Caco-2 (cell line): ENCODE measurements at places on chromosomes 2 and 18.

GRCh38 chr18:50458796-50459195, 84.0 kb downstream of the SKA1 start:
- no peak for DNase-seq

- DNase-seq = no peak
Measured at GRCh38 chr2:233074106-233074505, 14.0 kb downstream of the INPP5D start.

- peak; percentile 57 for DNase-seq
Measured at GRCh38 chr2:240250985-240251847, 110.8 kb upstream of the OTOS start.

DNA sequence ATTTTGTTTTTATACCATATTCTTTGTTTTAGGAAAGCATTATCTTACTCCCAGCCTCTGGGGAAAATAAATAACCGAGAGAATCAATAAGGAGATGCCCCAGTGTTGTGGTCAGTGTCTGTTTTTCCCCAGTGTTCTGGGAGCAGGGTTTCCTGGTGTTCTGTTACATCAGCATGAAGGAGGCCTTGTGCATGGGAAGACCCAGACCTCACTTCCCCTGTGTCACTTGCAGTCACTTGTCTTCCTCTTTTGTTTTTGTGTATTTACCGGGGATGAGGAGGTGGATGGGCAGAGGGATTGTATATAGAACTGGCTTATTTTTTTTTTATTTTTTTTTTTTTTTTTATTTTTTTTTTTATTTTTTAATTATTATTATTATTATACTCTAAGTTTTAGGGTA, 45.0 kb upstream of the MGAT5 start:
- no peak for DNase-seq

DNA sequence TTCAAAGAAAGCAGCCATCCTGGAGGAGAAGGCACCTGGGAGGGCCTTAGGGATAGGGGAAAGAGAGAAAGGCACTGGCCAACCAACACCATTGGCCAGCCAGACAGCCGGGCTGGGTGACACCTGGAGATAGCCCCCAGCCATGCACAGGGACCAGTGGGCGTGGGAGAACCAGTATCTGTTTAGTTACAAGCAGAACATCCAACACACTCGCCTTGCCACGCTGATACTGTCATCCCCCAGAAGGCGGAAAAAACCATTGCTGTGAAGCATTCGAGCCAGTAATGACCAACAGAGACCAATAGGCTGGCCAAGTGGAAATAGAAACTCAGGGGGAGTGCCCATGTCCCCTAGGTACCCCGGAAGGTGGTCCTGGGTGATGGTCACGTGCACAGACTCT, 15.5 kb downstream of the ASPRV1 start:
- no peak for DNase-seq

GRCh38 chr2:223051693-223052289, at the start of gene KCNE4:
KCNE4 (plus strand) TSS chr2:223052190; CDS start chr2:223052831, 641 bp downstream.
- DNase-seq = no peak

DNA sequence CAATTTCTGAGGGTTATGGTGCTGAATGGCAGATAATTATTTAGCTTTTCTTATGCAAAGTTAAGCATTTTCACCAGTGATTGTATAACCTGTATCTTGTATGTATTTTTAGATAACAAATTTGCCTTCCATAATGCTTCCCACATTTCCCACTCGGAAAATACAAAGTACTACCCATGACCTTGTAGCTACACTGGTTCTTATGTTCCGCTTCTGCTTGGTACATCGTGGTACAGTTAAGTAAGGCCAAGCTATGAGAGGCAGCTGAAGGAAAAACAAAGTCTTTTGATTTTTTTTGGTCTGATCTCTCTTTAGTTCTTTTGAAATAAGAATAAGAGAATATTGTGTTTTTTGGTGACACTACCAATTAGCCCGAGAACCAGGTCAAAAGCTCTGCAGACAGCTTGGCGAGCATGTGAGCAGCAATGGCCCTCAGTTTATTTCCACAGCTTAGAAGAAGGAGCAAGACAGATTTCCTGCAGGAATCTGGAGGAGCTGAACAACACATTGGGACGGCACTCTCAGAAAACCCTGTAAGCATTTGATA, 26.8 kb downstream of the SH3YL1 start:
- DNase-seq = no peak

GRCh38 chr2:116924509-116924908, 890.0 kb upstream of the DDX18 start:
- DNase-seq = no peak

- DNase-seq = no peak
Measured at GRCh38 chr2:3433776-3434400, 54.4 kb downstream of the TRAPPC12 start.

- DNase-seq = no peak
Measured at GRCh38 chr2:224333726-224334482, 68.0 kb downstream of the FAM124B start.

DNA sequence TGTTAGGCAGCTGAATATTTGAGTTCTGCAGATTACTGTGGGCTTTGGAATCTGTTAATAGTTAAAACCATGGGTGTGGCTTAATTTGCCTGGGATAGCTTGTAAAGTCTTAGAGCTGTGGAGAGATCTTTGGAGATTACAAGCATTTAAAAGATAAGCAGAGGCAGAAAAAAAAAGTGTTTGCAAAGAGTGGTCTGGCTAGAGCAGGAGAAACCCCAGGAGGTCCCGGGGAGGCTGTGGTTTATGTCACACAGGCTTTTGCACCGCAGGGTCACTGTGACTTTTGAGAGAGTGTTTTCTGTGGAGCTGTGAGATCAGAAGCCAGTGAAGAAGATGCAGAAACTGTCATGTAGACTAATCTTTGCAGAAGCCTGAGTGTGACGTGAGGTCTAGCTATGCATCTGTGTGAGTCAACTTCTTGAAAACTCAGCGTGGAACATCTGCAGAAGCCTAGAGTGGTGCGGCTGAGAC, 49.0 kb downstream of the SETBP1 start:
- no peak for DNase-seq

GRCh38 chr2:151239624-151240023, 22.0 kb downstream of the RBM43 start:
- no peak for DNase-seq

DNA sequence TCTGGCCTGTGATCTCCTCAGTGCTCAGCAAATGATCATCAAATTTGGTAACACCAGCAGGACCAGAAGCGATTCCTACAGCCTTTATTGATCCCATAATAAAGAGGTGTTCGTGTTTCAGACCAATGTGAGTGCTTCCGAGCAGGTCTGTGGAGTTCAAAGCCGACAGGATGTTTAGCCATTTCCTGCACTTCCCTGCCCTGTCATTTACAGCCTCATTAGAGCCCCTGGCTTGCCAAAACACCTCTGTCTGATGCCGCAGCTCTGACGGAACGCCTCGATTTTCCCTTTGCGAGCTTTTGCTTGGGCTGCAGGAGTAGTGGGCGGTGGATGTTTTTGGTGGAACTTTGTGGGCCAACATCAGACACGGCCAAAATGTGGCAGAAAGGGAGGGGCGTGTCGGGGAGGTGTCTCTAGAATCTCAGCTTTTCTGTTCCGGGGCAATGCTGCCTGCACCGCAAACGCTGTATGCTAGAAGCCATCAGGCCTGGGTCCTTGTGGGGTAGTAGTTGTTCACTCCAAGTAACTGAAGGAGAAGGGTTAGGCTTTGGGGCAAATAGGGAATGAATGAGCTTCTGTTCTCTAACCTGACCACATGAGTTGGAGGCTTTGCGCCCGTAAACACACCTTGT, 26.1 kb upstream of the INHBB start:
- DNase-seq = no peak

GRCh38 chr2:12421046-12421445, 295.7 kb upstream of the TRIB2 start:
- no peak for DNase-seq

GRCh38 chr2:39625193-39625926, 40.4 kb upstream of the TMEM178A start:
- no peak for DNase-seq

DNA sequence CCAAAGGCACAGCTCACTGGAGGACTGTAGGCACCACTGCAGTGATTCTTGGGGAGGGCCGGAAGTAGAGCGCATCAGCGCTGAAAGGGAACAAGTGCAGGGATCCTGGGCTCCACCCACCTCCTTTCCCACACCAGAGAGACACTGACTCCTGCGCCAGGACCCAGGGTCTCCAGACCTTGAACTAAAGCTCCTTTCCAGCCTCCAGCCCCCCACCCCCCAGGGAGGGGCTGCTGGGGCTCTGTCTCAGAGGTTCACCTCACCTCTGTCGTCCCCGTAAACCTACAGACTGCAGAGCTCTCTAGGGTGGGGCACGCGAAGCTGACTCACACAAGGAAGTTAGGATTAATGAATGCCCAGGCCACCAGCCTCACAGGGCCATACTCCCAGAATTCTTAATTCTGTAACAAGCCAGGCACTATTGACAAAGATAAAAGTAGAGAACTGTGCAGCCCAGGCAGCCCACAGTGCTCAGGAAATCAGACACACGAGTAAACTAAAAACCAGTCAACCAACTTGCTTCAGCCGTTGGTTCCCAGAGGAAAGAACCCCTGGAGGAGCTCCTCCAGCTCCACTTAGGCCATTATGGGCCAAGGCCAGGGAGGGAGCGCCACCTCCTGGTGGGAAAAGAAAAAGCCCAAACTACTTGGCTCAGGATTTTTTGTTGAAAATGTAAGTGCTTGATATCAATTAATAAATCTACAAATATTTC, 45.1 kb upstream of the ACAA2 start:
- DNase-seq = peak; percentile 55

GRCh38 chr2:211833582-211834279, 704.9 kb downstream of the ERBB4 start:
- no peak for DNase-seq

DNA sequence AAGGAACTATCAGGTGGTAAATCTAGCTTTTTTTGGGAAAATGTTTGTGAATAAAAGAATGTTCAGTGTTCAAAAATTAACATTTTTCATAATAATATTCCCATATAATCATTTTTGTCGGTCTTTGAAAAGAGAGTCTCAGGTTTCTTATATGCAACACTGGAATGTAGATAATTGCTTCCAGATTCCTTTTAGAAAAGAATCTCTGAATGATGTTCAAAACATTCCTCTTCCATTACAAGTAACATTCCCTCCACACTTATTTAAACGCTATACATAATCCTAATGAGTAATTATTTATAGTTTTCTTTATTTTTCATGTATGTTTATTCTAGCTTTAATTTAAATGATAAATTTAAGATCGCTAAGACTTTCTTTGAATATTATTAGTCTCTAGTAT, 7.0 kb downstream of the ZSWIM2 start:
- DNase-seq = no peak

- DNase-seq = no peak
Measured at GRCh38 chr2:121519153-121519552, 11.5 kb upstream of the RNU4ATAC start.

DNA sequence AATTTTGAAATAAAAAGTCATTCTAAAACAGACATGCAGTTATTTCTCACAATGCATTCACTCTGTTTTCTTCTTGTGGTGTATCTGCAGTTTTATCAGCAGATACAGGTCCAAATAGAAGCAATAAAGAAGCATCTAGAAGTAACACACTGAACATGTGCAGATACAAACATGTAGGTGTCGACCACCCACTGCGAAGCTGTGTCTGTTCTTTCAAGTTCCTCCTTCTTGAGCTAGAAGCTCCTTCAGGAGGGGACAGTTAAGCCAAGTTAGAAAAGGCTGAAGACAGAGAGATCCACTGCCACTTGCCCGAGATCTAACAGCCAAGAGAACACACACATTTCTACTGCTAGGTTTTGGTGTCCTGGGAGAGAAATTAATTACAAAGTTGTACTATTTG, 30.1 kb downstream of the WDFY1 start:
- no peak for DNase-seq

GRCh38 chr2:100104718-100105677, 37.4 kb downstream of the AFF3 start:
- DNase-seq = no peak

GRCh38 chr2:36433311-36434217, 78.0 kb downstream of the CRIM1 start:
- DNase-seq = no peak

DNA sequence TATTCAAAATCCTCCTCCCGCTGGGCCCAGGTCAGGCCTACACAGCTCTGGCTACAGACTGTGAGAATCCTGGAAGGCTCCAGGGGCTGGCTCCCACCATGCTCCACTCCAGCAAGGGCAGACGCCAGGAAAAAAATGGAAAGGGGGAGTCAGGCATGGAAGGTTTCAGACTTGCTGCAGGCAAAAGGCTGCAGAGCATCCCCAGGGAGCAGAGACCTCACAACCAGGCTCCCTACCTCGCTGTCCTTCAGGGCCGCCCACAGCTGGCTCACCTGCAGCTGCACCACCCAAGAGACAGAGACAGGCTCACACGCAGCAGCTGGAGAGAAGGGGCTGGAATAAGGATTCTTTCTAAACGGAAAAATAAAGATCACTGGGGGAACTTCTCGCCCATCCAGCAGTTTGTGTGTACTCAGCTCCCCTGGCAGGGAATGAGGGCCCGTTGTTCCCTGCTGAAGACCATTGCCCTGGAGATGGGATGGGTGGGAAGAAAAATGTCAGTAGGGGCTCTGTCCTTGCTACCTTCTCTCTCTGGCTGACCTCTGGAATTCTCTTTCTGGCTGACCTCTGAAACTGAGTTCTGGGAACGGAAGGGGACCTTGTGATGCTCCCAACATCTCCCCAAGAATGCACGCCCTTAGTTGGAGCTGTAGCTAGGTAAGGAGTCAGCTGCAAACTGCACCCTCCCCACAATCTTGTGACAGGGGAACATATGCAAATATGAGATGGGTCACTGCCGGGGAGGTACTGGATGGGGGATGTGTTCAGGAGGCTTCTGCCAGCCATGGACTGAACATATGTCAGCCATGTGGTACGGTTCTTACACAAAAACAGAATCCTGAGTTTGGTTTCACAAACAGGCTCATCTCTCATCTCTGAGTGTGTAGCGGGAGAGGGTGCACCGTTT, 34.5 kb downstream of the BCL2 start:
- DNase-seq = no peak

DNA sequence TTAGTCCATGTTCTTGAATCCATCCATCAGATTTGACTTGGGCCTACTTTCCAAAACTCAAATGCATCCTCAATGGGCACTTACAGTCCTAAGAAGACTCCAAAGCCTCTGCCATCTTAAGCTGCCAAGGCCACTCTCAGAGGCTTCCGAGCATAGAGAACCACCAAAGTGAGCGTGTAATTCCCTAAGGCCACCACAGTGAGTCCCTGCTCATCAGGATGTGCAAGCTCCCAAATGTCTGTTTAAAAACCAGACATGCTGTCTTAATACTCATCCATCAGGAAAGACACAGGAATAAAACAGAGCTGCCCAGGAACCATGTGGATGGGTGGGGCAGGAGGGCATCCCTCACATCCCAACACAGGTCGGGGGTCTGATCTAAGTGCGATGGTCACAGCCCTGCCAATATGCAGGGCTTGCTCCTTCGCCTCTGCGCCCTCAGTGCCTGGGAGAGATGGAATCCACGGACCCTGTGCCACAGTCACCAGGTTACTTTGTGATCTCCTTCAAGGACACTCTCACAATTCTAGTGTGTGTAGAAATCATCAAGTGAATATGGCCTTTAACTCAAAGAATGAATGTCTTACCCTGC, 80.4 kb downstream of the POLR1A start:
- no peak for DNase-seq

- peak; percentile 65 for DNase-seq
Measured at GRCh38 chr2:10487081-10487740, 39.1 kb upstream of the ODC1 start.

GRCh38 chr18:54671291-54671881, 80.3 kb downstream of the DYNAP start:
- DNase-seq = no peak
